M059J (cell line): ENCODE measurements at places on chromosomes 3 and 15.

GRCh38 chr15:58951388-58952007 is 18.0 kb upstream of the SLTM start:
- peak; percentile 38 for DNase-seq

DNA sequence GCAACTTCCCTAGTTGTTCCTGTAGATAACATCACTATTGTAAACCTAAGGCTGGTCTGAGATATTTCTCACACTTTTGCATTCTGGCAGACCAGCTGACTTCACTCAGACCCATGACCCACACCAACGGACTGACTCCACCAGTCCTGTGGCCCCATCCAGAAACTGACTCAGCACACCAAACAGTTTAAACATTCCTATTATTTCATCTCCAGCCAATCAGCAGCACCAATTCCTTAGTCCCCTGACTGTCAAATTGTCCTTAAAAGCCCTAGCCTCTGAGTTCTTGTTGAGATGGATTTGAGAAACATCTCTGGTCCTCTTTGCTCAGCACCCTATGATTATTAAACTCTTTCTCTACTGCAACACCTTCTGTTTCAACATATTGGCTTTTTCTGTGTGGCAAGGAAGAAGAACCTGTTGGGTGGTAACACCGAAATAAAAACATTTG is 12.2 kb upstream of the IDH2 start:
- DNase-seq, result no peak

- peak; percentile 32 for DNase-seq
Observed at GRCh38 chr3:14598143-14598569, 53.4 kb upstream of the CCDC174 start.

DNA sequence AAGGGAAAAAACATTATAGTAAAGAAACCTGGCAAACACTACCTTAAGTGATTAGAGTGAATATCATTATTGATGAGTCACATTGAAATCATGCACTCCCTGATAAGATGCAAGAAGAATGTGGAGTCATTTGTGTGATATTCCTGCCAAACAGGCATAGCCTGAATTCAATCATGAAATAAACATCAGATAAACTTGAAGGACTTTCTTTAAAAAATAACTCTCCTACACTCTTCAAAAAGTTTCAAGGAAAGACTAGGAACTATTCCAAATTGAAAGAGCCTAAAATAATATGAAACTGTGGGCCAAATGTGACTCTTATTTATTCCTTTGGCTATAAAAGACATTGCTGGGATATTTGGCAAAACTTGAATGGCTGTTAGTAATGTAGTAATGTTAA is 625.7 kb upstream of the LMCD1 start:
- DNase-seq, result no peak

DNA sequence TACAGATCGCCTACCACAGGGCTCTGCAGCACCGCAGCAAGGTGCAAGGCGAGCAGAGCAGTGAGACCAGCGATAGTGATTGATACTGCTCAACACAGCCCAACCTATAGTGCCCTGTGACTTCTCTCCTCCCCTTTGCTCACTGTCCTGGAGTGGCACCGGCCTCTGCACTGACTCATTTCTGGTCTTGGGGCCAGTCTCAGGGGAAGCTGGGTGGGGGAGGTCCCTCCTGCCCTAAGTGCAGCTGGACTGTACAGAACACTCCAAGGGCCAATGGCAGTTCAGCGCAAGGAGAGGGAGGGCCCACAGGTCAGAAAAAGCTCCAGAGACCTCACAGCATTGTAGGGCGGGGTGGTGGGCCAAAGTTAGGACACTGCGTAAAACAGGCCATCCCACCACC is 2.5 kb upstream of the OGG1 start:
- peak; percentile 60 for DNase-seq

GRCh38 chr3:49882166-49882565 is 12.5 kb upstream of the CAMKV start:
- DNase-seq, result no peak

DNA sequence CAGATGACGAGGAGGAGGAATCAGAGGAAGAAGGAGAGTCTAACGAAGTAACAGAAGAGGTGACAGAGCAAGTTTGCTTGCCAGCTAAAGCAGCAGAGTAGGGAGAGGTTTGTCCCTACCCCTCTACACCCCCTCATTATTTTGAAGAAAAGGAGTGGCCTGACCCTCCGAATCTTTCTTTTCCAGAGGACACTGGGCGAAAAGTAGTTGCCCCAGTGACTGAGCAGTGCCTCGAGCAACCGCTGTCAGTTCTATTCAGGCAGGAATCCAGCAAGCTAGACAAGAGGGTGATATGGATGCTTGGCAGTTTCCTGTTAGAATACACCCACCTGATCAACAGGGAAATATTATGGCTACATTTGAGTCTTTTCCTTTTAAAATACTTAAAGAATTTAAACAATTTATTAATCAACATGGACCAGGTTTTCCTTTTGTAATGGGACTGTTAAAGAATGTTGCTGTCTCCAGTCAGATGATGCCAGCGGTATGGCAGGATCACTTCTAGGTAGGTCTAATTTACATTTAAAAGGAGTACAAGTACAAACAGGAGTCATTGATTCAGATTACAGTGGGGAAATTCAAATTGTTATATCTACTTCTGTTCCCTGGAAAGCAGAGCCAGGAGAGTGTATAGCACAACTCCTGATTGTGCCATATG is 31.9 kb upstream of the ACVR2B start:
- no peak for DNase-seq

GRCh38 chr3:47782446-47783308 is 984 bp upstream of the SMARCC1 start:
- no peak for DNase-seq

DNA sequence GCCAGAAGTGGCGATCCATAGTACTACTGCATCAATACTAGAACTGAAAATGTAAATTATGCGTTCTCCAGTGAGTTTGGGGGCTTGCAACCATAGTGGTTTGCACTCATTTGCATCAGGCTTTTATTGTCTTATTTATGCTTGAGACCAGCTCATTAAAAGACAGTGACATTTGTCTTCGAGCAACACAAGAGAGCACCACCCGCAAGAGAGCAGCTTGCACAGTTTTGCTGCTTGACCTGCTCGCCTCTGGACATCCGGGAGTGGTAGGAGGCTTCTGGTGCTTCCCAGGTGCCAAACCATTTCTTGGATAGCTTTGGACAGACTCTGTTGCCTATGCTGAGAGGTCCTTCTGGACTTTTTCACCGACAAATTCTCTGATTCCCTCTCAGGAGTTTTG is 294.6 kb downstream of the MEX3B start:
- no peak for DNase-seq

DNA sequence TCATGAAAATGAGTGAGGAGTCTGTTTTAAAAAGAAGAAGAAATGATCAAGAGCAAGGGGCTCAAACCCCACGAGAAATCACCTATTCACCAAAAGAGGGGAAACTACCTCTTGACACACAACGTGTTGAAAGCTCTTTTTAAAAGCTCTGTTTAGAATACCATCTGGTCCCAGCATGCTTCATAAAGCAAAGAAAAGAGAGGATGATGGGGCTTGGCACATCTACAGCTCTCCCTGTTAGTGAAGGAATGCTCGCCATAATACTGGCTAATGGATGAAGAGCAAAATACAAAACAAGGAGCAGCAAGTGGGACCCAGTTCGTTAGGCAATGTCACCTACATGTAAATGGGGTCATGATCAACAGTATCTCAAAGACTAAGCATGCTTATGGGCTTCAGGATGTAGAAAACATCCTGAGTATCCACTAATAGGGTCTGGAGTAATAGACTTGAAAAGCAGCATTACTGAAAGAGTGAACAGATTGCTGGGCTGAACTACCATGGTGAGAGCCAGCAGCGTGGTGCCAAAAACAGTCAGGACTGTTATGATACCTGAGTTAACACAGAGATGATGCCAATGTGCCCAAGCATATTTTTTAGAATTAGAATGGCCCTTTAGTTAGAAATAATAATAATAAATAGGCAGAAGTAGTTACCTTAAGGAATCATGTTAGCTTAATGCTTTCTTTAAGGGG is 159.7 kb upstream of the POU1F1 start:
- DNase-seq, result no peak

GRCh38 chr15:61584410-61584809 is 355.3 kb upstream of the RORA start:
- DNase-seq, result no peak

DNA sequence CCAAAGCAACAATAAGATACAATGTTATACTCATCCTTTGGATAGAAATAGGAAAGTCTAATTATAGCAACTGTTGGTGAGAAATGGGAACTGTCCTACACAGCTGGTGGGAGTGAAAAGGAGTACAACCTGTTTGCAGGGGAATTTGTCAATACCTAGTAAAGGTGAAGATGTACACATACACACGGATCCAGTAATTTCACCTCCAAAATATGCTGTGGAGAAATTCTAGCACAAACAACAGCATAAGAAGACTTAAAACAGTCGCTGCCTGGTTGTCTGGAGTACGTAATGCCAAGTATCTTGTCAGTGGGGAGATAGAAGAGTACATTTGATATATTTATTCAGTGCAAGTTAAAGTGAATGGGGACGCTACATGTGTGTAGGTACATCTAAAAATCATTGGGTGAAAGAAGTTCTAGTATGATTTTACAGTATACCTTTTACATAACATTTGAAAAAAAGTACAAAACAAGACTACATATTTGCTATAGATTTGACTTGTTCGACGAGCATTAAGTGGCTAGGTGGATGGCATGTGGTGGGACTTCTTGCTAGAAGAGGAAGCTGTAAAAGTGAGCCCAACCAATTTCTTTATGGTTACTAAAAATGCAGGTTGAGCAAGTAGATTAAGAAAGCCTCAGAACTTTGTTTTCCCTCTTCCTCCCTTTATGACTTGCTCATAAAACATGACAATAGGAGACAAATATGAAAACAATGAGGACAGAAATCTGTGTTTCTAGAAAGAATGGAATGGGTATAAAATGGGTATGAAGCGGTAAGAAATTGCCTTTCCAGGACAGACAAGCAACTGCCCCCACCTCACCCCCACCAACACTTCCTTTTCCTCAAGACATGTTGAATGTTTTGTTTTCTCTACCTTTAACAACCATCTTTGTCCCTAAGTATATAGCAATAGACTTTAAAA is 50.2 kb upstream of the CCR4 start:
- peak; percentile 5 for DNase-seq

- no peak for DNase-seq
Observed at GRCh38 chr3:25789209-25789595, 688 bp upstream of the OXSM start.

- peak; percentile 71 for DNase-seq
Observed at GRCh38 chr3:125585595-125586223, 9.6 kb downstream of the OSBPL11 start.

GRCh38 chr15:55954862-55955605 is 38.4 kb downstream of the NEDD4 start:
- DNase-seq, result no peak

- no peak for DNase-seq
Observed at GRCh38 chr15:48898032-48898431, 20.1 kb downstream of the EID1 start.

DNA sequence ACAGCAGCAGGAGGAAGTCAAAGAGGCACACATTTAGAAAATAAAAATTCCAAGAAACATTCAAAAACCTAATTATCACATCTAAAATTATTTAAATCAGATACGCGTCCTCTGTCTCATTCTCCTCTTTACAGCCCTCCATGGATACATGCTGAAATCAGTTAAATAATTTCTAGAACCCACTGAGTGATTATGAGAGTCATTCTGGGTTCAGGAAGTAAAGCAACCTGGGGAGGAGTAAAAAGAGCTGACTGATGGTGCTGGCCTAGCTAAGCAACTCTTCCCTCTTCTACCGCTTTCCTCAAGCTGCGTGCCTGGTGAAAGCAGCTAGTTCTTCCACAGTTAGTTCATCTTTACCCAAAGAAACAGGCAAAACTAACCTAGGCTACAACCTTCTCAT is 48.7 kb downstream of the RAF1 start:
- no peak for DNase-seq

DNA sequence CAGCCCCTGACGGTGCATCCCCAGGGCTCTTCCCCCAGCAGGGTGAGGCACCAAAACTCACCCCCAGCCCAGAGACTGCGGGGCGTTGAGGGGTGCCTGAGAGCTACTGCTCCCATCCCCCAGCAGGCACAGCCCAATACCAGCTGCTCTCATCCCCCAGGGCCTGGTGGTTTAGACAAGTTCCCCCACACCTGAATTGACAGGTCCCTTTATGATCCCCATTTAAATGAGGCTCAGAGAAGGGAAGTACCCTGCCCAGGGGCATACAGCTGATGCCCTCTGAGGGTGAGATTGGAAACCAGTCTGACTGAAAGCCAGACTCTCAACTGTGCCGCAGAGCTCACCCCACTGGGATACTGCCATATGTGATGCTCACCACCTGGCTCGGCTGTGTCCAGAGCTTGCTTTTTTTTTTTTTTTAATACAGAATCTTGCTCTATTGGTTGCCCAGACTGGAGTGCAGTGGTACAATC is 20.1 kb downstream of the DUSP7 start:
- no peak for DNase-seq

DNA sequence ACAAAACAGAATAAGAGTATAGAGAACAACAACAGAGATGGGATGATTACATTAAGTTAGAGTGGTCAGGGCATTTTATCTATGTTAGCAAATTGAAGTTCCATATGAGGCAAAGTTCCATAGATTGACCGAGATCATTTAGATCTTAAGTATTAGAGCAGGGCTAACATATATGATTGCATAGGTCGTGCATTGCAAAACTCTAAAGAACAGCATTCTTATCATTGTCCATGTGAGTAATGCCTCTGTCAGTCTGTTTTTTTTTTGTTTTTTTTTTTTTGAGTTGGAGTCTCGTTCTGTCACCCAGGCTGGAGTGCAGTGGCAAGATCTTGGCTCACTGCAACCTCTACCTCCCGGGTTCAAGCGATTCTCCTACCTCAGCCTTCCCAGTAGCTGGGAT is 341.7 kb upstream of the KCNH8 start:
- DNase-seq, result no peak

- peak; percentile 6 for DNase-seq
Observed at GRCh38 chr3:79418855-79419621, 348.8 kb downstream of the ROBO1 start.

GRCh38 chr3:4748701-4749378 is 230.4 kb upstream of the BHLHE40 start:
- no peak for DNase-seq

DNA sequence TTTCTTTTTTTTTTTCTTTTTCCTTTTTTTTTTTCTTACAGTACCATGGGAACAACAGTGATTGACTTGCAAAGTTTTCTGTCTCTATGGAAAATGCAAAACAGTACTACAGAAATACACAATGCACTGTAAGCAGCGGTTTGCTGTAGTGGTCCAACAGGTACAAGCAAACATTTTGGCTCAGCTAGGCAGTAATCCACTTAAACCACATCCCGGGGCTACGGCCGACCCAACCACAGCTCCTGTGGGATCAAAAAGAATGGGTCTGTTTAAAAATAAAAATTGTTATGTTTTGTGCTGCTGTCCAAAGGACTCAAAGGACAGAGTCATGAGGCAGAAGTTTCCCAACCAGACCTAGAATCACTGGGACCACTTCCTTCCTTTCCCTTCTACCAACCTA is 667.1 kb upstream of the ADAMTS9 start:
- DNase-seq, result no peak

DNA sequence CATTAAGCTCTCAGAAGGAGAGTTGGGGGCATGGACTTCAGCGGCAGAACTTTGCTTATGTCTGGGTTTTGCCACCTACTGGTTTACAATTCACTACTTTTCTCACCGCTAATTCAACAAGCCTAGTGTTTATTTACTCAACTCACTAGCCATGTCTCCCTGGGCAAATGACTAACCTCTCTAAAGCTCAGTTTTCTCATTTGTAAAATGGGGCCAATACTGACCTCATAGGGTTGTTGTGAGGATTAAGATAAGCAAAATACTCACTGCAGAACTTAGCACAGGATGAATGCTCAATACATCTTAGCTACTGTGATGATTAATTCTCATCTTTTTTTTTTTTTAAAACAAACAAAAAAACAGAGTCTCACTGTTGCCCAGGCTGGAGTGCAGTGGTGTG is 106.3 kb downstream of the CADPS start:
- DNase-seq, result no peak

- no peak for DNase-seq
Observed at GRCh38 chr3:127061641-127062040, 78.7 kb downstream of the PLXNA1 start.
